Left cardiac atrium (tissue), 4 donors: ENCODE measurements at places on chromosomes 11 and 22.

GRCh38 chr22:45512363-45512762 is 9.7 kb downstream of the FBLN1 start:
- DNase-seq = no peak

DNA sequence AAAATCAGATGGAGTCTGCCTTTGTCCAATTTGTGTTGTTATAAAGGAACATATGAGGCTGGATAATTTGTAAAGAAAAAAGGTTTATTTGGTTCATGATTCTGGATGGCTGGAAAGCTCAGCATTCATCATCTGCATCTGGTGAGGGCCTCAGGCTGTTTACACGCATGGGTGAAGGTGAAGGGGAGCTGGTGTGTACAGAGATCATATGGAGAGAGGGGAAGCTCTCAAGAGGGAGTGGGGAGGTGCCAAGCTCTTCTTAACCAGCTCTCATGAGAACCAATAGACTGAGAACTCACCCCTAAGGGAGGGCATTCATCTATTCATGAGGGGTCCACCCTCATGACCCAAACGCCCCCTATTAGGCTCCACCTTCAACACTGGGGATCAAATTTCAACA is 40.0 kb downstream of the NEU3 start:
- no peak for DNase-seq

GRCh38 chr11:70129051-70129592 is 51.0 kb downstream of the ANO1 start:
- DNase-seq = no peak

- no peak for DNase-seq
These were observed 120.7 kb downstream of the PLEKHA7 start for GRCh38 chr11:16893456-16894066.
